Lung microvascular endothelial cell (primary cell): ENCODE measurements at places on chromosomes 3 and 15.

GRCh38 chr3:55147856-55148720, 220.2 kb upstream of the LRTM1 start:
- no peak for DNase-seq

DNA sequence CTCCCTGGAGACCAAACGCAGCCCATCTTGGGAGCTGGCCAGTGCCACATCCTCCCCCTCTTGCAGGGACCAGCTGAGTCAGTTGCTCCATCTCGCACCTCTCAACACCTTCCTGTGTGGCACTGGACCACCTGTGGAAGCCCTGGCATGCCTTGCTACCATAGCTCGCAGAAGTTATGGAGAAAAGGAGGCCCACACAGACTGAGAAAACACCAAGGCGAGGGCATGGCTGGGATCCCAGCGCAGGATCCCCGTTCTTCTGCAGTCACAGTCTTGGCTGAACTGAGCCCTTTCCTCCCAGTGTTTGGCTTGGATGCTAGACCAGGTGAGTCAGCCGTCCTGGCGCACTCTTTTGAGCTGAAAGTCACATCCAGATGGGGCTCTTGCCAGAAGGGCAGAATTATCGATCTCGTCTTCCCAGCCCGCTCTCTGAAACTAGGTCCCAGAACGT, 46.9 kb downstream of the CHRD start:
- DNase-seq: no peak

GRCh38 chr15:86201313-86202008, 121.8 kb downstream of the AGBL1 start:
- no peak for DNase-seq

- DNase-seq: no peak
These were observed 226.1 kb upstream of the BHLHE40 start for GRCh38 chr3:4753073-4753691.
